ENCODE measurements at places on chromosomes 2 and 18.

DNA sequence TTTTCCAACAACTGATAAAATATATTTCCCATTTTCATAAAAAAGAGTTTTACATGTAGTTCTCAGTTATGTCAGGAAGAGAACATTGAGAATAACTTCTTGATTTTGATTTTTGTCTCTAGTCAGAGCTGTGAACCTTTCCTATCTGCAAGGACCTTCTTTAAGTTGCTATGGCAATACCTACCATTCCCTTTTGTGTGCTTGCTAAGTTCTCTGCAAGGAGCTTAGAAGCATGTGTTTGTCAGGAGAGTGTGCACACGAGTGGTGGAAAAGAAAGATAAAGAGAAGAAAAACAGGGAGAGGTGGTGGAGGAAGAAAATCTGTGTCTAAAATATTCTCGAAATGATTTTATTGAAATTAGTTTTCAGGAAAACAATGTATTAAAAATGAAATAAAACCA is 140.3 kb upstream of the SLC8A1 start:
- DNase-seq = no peak

DNA sequence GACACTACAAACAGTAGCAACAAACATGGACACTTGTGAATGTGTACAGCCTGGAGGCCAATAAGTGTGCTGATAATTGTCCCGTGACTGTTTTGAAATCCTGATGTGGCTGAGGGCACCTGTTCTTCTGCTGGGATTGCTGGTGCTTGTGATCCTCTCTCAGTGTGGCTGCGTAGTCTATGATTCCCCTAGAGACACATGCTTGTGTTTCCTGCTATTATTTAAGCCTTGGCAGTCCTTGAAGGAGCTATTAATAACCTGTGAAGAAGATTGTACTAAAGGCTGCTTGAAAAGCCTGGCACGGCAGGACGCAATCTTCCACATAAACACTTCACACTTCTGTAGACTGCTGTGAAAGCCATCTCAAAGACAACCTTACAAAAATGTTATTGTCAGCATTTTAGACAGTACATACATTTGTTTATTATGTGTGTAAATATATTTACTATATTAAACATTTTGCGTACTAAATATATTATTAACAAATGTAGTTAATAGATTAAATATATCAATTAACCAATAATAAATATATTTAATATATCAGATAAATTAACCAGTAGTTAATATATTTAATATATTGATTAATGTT is 71.4 kb downstream of the GALR1 start:
- DNase-seq = no peak

- DNase-seq = no peak
Observed at GRCh38 chr2:63012541-63012940, 38.1 kb upstream of the OTX1 start.

GRCh38 chr2:74507926-74508520 is 528 bp upstream of the PCGF1 start:
- peak; percentile 40 for DNase-seq

- peak; percentile 43 for DNase-seq
Observed at GRCh38 chr2:206084870-206085741, 868 bp downstream of the INO80D start.

- peak; percentile 39 for DNase-seq
Observed at GRCh38 chr2:181955010-181955409, 30.6 kb upstream of the PPP1R1C start.

DNA sequence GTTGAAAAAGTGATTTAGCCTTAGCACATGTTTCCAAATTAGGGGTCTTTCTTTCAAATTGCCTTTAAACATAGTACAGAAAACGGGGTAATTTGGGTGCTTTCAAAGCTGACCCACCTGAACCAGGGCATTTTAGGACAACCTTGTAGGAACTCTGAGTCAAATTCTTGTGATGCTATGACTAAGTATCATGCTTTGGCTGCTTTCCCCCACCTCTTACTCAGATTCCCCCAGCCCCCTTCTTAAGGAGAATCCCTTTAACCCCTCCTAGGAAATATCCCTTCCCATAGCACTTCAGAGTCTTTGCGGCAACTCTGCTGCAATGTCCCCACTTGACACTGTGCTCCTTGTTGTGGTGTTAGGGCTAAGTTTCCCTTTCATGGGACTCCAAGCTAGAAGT is 18.6 kb upstream of the KLF7 start:
- no peak for DNase-seq

DNA sequence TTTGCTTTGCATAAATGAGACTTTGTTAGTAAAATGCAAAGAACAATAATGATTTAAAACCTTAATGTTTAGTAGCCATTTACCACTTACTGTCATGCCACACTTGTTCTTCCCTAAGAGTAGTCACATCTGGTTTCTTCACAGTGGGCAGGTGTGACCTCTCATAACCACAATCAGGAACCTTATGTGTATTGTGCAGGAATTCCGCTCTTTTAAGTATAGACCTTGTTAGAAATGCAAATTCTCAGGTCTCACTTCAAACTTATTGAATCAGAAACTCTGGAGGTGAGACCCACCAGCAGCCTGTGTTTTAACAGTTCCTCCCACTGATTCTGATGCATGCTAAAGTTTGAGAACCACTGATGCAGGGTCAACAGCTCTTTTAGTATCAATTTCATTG is 518.8 kb upstream of the MEX3C start:
- DNase-seq = no peak

- DNase-seq = no peak
Observed at GRCh38 chr2:205845446-205845845, 163.1 kb downstream of the NRP2 start.

- DNase-seq = no peak
Observed at GRCh38 chr2:20196053-20196656, 28.8 kb downstream of the SDC1 start.

- peak; percentile 48 for DNase-seq
Observed at GRCh38 chr2:168189835-168190569, 57.4 kb downstream of the STK39 start.

DNA sequence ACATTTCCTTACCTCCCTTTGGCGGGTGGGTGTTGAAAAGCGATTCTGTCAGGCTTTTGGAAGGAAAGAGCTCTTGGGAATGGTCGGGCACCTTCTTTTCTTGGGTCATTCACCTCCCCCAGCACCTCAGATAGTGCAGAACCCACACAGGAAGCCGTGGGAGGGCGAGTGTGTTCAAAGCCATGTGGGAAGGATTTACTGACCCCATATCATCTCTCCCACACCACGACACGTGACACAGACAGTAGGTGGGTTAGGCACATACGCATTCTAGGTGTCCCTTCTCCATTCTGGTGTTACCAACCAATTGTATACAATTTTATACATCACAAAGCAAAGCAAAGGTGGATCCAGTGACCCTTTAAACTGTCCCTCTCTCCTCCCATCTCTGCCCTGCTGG is 263.7 kb upstream of the REV1 start:
- no peak for DNase-seq

DNA sequence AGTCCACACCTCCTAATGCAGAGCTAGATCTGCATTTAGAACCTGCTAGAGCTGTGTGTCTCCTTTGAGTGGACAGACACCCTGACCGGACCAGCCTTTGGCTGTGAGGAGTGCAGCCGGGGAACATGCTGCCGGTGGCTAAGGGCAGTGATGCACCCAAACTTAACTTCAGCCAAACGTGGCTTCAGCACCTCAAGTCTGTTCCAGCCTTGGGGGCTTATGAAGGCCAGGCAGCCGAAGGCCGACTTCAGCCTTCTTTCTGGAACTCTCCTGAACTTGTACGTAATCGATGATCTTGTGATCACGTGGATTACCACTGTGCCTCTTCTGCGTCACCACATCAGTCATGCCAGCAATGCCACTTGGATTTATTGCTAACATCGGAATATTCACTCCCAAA is 49.1 kb downstream of the POMC start:
- DNase-seq = no peak

DNA sequence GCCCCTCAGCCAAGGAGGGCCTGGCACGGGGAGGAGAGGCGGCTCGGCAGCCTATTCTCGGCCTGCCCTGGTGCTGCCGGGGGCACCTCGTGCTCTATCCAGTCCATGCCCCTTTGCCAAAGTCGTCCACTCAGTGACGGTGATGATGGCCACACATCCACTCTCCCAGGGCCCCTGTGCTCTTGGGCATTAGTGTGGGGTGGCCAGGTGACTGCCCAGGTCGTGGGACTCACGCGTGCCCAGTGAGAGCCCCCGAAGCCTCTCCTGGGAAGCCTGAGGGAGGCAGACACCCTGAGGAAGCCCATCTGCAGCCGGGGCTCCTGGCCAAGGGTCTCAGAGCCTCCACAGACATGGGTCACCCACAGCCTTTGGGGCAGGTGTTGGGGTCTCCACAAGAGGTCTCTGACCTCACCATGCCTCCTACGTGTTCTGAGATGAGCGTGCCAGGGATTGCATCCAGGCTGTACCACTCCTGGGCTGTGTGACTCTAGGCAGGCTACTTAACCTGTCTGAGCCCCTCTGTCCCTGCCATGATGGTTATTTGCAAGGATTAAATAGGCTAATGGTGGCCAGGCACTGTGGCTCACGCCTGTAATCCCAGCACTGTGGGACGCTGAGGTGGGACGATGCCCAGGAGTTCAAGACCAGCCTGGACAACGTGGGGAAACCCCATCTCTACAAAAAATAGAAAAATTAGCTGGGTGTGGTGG is 12.9 kb downstream of the RAMP1 start:
- DNase-seq = no peak

DNA sequence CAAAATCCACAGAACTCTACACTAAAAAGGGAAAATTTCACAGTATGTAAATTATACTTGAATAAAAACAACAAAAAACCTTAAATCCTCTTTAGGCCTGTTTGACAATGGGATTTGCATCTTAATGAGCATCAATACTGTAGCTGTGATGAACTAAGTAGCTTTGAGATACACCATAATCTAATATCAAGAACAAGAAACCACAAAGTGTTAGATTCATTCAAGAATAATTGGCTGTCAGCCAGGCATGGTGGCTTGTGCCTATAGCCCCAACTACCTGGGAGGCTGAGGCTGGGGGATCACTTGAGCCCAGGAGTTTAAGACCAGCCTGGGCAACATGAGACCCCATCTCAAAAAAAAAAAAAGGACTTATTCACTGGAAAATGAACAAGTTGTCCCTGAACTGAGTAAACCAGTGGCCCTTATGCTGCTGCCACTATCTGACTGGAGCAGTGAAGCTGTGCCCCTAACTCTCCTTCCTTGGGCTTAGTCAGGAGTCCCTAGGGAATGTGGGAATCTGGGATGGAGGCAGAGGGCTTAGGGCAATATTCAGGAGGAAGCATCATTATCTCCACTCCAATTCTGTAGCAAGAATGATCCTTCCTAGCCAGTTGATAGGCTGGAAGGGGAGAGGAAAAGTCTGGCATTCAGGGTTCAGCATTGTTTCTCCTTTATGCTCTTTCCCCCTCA is 88.5 kb downstream of the PRKCE start:
- no peak for DNase-seq

GRCh38 chr2:150729495-150729955 is 242.1 kb upstream of the RND3 start:
- no peak for DNase-seq

DNA sequence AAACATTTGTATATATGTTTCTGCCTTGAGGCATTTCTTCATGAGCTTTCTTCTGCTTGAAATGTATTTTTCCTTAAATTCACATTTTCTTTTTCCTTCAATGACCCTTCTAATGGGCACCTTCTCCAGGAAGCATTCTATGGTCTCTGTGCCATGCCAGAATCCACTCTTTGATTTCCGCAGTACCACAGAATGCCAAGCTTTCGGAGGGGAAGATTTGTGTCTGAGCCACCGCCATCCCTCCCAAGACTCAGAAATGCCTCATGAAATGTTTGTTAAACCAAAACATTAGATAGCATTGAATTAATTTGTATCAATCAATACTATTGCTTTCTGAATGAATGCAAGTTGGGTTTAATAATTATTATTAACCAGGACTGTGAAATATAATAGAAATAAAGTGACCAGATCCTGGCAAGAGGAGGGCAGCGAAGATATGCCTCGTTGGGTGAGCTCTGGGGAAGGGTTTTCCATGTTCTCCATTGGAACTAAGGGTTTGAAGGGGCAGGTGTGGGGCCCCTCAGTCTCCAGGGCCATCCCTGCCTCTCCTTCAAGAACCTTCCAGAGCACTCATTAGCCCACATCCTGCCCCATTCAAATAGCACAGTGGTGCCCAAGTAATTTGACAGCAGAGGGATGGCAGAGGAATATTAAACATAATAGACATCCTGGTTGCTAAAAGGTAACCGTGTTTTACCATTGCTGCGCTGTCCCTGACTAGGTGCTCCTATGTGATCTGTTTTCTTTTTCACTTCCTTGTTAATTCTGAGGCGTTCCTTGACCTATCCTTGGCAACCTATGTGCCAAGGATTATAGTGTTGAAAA is 189.6 kb downstream of the MYCN start:
- no peak for DNase-seq

DNA sequence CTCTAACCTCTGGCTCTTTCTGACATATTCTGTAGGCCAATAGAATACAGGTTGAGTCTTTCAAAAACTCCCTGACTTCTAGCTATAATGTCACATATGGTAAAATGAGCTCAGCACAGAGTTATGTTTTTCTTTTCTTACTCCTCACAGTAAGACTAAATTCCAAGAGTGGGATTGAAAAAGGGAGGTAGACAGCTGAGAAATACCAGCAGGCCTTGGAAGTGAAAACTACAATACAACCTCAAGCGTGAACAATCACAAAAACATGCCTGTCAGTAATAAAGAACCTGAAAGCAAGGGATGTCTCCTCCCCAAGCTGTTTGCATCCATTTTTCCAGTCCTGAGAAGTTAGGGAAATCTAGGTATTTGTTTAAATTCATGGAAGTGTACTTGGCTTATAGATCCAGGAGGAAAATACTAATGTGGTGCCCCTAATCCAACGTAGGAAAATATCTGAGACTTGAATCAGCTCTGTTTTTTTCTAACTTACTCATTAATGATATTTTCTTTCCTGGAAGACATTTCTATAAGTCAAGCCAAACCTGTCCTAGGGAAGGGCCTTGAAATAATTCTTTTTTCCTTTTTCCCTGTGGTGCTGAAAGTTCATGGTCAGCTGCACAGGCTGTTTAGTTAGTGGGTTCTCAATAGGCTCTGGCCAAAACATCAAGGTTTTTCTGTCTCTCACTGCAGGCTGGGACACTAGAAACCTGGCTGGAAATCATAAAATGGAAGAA is 167.9 kb upstream of the SPATS2L start:
- no peak for DNase-seq

- DNase-seq = peak; percentile 18
Observed at GRCh38 chr2:25561136-25561850, 112.1 kb downstream of the DTNB start.

GRCh38 chr2:38792751-38793150 is 14.7 kb downstream of the GEMIN6 start:
- no peak for DNase-seq

GRCh38 chr2:231717281-231718171 is 9.2 kb downstream of the PTMA start:
- peak; percentile 52 for DNase-seq

- no peak for DNase-seq
Observed at GRCh38 chr2:7771781-7772180, 854.6 kb downstream of the RNF144A start.

GRCh38 chr2:39545957-39546356 is 108.9 kb upstream of the MAP4K3 start:
- DNase-seq = no peak

GRCh38 chr2:181456660-181457120 is 496 bp upstream of the ITGA4 start:
- DNase-seq = peak; percentile 42

GRCh38 chr2:152250421-152251100 is 75.0 kb upstream of the STAM2 start:
- no peak for DNase-seq
